ENCODE measurements at places on chromosomes 2 and 18.
A peak's percentile ranks its signal among the peaks of the same experiment; 100 is the strongest.

GRCh38 chr2:44291281-44292248 is 16.3 kb downstream of the SLC3A1 start:
- DNase-seq = no peak

GRCh38 chr2:33184041-33184440 is 237.3 kb downstream of the LTBP1 start:
- no peak for DNase-seq

DNA sequence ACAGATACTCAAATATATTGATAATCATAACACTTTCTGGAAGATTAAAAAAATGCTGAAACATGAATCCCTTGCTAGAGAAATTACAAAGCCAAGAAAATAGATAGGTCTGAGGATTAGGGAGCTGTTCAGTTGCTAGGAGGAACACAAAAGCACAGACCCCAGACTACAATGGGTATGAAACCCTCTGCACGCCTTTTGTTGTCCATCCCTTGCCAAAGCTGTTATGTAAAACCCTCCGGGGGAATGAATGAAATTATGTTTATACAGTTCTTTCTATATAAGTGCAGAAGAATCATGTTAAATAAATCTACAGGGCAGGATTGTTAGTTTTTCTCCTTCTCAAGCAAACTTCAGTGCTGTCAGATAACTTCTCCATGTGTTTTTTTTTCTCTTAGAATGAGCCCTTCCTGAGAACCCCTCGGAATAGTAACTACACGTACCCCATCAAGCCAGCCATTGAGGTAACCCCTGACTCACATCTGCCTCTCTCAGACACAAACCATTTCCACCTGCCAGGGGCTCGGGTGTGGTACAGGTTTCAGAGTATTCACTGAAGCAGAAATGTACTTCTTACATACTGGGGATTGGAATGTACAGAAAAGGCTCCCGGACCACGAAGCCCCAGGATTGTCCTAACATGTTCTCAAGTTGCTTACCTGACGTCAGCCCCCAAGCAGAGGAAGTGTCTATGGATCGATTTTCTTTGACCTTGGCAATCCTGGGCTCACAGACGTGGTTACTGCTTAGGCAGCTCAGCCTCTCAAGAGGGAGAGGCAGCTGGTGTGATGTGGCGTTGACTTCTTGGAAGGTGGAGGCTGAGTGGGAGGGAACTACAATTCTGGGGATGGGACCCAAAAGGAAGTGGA is 118.0 kb downstream of the PLB1 start:
- peak; percentile 27 for DNase-seq

DNA sequence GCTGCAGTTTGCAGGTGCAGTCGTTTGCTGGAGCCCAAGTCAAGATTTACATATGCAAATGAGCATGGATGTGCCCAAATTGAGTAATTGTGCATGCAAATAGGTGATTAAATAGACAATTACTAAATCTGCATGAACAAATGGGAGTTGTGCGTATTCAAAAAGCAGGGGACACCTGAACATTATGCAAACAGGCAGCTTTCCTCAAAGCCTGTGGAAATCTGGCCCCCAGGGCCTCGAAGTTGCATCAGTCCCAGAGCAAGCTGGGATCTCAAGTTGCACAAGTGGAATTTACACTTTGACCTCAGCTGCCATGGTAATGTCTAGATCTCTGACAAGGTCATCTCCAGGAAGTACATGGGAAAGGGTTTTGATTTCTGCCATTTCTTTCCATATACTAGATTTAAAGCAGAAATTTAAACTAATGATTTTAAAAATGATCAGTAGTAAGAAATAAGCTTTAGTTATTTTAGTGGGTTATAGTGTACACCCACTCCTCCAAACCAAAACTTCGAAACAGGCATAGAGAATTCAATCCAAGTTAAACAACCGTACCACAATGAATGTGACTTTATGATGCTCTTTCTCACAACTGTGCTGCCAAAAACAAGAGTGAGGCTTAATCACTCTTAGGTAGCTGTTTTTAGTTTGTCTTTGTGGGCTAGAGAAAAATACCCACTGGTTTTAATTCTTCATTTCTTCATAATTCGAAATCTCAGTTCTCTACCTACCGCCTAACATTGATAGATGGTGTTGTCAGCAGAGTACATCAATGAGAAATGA is 110.7 kb downstream of the RND3 start:
- DNase-seq = no peak

- DNase-seq = no peak
Measured at GRCh38 chr2:233367586-233367985, 13.3 kb downstream of the DGKD start.

GRCh38 chr2:105697781-105698449 is 46.8 kb upstream of the NCK2 start:
- no peak for DNase-seq

- no peak for DNase-seq
Measured at GRCh38 chr18:7021994-7022840, 95.4 kb downstream of the LAMA1 start.

GRCh38 chr2:47023332-47023731 is 107.7 kb upstream of the MCFD2 start:
- DNase-seq = no peak

DNA sequence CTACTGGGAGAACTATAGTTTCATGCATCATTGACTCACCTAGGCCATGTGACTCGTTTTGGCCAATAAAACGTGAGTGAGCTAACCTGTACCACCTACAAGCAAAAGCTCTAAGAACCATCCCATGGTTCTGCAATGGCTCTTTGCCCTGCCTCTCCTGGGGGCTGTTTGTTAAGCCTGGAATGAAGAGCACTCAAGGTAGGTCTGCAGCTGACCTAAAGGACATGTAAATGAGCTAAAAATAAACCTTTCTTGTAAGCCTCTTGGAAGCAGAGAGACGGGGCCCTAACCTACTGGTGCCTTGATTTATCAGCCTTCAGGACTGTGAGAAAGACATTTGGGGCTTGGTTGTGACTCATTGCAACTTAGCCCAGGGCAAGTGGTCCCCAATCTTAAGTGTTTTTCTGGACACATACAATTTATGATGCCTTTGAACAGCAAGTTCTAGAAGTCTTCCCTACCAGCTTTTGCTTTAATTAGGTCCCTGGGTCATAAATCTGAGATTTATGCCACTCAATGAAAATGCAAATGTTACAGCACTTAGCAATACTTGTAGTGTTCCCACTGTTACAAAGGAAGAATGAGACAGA is 107.4 kb downstream of the OSBPL6 start:
- DNase-seq = no peak

DNA sequence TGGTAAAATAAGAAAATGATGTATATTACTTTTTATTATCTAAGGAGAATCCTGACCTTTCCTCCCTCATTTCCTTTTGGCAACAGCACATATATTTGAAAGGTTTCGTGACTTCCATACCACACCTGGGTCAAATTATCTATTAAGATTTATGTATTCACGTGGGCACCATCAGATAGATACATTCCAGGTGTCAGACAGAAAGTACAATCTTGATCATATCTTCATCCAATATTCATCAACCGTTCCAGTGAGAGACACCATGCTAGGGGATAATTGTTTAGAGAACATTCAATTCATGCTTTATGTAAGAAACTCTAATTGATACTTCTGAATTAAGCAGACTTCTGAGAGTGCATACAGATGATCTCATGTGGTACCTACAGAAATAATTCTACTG is 73.7 kb downstream of the SCN9A start:
- DNase-seq = no peak

- no peak for DNase-seq
Measured at GRCh38 chr2:64906853-64907536, 82.2 kb upstream of the SLC1A4 start.

DNA sequence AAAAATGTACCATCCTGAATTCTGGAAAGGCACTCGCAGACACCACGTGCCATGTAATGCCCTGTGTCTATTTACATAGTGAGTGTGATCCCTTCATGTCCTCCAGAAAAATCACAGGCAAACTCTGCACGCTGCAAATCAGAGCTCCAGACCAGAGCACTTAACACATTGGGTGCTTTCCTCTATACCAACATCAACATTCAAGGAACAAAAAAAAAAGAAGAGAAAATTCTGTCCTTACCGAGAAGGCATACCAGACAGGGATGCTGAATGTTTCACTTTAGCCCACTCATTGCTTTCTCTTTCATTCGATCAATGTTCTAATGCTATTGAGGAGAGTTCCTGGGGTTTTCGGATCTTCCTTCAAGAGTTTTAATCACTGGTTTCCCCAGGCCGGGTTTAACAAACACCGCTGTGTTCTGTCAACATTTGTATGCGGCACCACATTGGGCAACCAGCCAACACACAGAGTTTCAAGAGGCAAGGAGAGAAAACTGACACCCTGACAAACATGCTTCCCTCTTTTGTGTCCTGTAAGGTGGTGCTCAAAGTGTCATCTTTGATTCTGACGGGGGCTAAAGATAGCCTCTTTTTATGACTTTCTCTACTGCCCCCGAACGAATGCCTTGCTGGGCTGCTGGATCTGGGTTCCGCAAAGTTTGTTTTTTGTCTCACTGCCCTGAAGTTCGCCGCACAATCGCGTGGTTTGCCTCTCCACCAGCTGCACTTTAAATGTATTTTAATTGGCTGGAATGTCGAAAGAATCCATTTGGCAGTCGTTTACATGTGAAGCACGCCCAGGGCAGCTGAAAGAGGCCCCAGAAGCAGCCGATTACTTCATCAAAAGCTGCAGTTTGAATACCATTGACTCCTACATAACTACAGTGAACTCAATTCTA is 106.4 kb upstream of the NCKAP5 start:
- no peak for DNase-seq

GRCh38 chr2:42556315-42556890 is 12.0 kb upstream of the MTA3 start:
- DNase-seq = no peak

DNA sequence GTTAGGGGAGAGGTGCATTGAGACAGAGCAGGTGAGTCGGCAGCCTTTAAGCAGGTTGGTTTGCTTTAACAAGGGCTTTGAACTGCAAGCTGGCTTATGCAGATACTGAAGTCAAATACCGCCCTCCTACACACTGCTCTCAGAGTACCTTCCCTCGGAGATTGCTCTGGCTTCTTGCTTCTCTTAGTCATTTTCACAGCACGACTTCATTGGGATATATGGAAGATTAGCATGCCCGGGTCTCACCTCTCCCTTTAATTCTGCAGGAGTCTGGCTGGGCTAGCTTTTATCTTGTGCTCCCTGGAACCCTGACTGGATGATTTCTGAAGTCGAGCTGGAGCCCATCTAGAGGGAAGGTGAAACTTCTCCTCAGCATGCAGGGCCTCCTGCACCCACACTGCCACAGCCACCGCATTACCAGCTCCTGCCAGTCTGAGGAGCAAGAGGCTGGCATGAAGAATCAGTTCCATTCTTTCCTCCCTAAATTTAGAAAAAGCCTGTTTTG is 395.5 kb upstream of the HNRNPA3 start:
- DNase-seq = no peak

GRCh38 chr2:99880148-99880963 is 262.0 kb downstream of the AFF3 start:
- no peak for DNase-seq

- no peak for DNase-seq
Measured at GRCh38 chr2:110877031-110877827, 144.9 kb downstream of the ACOXL start.

- DNase-seq = no peak
Measured at GRCh38 chr2:240818293-240819125, 1.5 kb downstream of the KIF1A start.

DNA sequence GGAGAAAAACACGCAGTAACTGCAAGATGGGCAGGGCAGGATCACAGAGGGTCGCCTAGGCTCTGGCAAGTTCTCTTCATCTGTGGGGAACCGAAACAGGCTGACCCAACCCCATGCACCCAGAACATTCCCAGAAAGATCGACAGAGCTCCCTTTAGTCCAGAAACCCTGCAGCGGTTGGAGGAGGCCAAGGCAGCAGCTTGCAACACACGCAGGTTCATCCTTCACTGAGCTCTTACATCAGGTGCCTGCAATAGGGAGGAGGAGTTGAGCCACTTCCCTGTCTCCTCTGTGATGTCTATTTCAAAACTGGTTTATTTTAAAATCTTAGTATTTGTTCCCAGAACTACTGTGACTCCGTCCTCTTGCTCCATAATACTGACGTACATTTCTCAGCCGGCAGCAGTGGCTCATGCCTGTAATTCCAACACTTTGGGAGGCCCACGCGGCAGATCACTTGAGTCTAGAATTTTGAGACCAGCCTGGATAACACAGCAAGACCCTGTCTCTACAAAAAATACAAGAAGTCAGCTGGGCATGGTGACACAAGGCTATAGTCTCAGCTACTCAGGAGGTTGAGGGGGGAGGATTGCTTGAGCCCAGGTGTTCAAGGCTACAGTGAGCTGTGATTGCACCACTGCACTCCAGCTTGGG is 11.5 kb upstream of the SLC11A1 start:
- DNase-seq = no peak

GRCh38 chr2:16677875-16678274 is 12.2 kb upstream of the CYRIA start:
- no peak for DNase-seq

DNA sequence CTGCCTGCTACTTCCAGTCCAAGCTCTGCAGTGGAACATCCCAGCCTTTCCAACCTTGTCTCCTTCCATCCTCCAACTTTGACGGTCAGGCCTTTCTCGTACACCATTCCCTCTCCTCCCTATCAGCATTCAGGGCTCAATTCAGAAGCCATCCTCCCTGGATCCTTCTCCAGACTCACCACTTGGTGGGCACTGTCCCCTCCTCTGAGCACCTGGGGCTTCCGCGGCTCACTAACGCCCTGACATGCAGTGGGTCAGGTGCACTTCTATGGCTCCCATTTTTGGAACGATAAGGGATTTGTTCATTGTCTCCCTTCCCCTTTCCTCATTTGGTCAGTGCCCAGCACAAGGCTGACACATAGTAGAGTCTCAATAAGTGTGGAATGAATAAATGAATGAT is 56.7 kb downstream of the TNS1 start:
- no peak for DNase-seq

DNA sequence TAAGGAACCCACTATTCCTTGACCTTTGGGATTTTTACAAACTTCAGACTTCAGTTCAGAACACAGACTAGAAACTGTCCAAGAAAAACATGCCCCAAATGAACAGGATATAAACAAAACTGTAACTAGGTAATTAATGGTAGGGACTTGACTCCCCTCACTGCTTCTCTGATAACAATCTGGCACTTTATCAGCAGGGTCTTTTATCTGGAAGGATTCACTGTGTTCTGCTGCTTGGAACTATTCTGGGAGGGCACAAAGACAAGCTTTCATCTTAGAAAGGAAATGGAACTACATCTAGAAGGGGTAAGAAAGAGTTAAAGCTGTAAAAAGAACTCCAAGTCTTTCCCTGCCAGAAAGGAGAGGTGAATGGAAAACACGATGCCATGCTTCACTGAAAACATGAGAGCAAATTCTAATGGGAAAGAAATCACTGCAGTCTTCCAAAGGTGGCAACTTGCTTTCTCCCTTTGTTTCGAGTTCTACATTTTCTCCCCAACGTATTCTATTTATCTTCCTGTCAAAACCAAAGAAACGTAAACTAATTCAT is 181.2 kb downstream of the THADA start:
- no peak for DNase-seq

- no peak for DNase-seq
Measured at GRCh38 chr2:64796926-64797325, 143.2 kb upstream of the SERTAD2 start.

DNA sequence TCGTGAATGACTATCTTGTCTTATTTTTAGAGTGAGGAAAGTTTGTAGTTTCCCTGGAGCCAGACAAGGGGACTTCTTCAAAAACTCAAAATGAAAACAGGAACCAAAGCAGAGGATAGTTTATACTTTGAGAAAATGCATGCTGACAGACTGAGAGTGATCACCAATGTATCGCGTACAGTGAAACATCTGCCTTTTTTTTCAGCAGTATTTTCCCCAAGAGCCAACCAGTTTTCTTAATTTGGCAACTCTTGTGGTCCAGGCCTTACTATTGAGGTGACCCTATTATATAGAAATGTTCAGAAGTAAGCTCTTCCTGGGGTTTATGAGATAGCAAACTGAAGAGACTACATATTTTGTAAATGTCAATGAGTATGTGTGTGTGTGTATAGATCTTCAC is 153.7 kb upstream of the VRK2 start:
- DNase-seq = no peak

Measured in stimulated activated CD4-positive, alpha-beta T cell treated with anti-CD3 and anti-CD28 coated beads, Interleukin-15, amount 100 ng/mL, for 1 hour (primary cell).